ENCODE measurements at places on chromosomes 4 and X. TPM values are rescaled to one million over a fixed set of nuclear protein-coding genes. Genes with fewer than 3 reads are reported as not detected.

DNA sequence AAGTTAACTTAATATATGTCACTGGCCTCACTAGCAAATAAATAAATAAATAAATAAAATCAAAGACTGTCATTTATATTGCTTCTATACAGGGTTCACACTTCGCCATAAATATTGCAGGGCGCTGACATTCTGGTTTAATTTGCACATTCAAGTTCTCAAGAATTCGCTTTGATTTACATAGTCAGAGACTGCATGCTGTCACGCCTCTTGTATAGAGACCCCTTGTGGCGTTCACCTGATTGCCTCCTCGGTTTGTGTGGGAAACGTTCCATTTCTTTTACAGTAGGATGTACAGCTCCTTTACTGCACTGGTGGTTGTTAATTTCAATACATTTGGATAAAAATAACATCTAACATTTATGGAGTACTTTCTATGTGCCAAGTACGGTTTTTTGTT lies 71.3 kb upstream of the ADGRG2 start:
- H3K36me3 ChIP-seq: no peaks in the 10 kb centered on the region
- no peaks in the 10 kb centered on the region for H3K27me3 ChIP-seq
- no peaks in the 10 kb centered on the region for H3K4me1 ChIP-seq

- H3K4me1 ChIP-seq: no peaks in the 10 kb centered on the region
- no peak overlapping the region for H3K27ac ChIP-seq
- no peaks in the 10 kb centered on the region for H3K27me3 ChIP-seq
- no peaks in the 10 kb centered on the region for H3K36me3 ChIP-seq
- no peak overlapping the region for H3K4me3 ChIP-seq
- no peak for DNase-seq
Observed at GRCh38 chr4:33316578-33316977, 2596.4 kb downstream of the PCDH7 start.

- H3K4me1 ChIP-seq: no peaks in the 10 kb centered on the region
- no peak overlapping the region for H3K4me3 ChIP-seq
- H3K27ac ChIP-seq: no peak overlapping the region
- no peak for DNase-seq
- H3K36me3 ChIP-seq: peaks cover 19% of the 10 kb centered on the region
Observed at GRCh38 chr4:83074086-83074704, 39.2 kb downstream of the COPS4 start.

GRCh38 chr4:155611501-155611900 lies 55.1 kb upstream of the GUCY1A1 start:
- H3K27me3 ChIP-seq: no peaks in the 10 kb centered on the region
- no peak overlapping the region for H3K4me3 ChIP-seq

DNA sequence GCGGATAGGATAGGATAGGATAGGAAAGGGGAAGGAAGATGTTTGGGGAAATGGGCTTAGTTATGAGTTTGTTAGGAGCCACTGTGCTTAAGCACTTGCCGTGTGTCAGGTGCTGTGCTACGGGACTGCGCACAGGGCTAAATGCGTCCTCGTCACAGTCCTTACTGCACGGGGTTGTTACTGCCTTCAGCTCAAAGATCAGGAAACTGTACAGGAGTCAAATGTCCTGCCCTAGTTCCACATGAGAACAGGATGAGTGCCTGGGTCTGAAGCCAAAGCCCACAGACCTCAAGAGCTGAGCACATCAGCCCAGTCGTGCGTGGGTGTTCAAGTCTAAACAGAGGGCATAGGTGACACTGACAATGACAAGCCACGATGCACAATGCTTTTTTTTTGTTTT lies 15.0 kb downstream of the ACSL1 start:
- no peaks in the 10 kb centered on the region for H3K27me3 ChIP-seq
- DNase-seq: no peak
- H3K36me3 ChIP-seq: no peaks in the 10 kb centered on the region
- H3K4me3 ChIP-seq: no peak overlapping the region
- peaks cover 87% of the 10 kb centered on the region for H3K4me1 ChIP-seq

DNA sequence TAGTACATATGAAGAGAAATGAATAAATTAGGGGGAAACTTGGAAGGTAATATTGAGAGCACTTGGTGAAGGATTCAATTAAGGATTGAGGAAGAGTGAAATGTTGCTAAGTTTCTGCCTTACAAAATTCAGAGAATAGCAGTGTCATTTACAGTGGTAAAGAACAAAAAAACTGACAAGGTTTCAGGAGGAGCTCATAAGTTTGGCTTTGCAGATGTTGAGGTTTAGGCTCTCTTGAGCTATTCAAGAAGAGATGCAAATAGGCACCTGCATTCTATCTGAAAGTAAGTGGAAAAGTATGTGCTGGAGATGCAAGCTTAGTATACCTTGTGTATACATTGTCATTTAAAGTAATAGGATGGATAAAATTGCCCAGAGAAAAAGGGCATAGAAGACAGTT lies 22.3 kb upstream of the EMCN start:
- H3K4me1 ChIP-seq: no peaks in the 10 kb centered on the region
- no peak for DNase-seq
- H3K36me3 ChIP-seq: no peaks in the 10 kb centered on the region
- no peak overlapping the region for H3K27ac ChIP-seq

DNA sequence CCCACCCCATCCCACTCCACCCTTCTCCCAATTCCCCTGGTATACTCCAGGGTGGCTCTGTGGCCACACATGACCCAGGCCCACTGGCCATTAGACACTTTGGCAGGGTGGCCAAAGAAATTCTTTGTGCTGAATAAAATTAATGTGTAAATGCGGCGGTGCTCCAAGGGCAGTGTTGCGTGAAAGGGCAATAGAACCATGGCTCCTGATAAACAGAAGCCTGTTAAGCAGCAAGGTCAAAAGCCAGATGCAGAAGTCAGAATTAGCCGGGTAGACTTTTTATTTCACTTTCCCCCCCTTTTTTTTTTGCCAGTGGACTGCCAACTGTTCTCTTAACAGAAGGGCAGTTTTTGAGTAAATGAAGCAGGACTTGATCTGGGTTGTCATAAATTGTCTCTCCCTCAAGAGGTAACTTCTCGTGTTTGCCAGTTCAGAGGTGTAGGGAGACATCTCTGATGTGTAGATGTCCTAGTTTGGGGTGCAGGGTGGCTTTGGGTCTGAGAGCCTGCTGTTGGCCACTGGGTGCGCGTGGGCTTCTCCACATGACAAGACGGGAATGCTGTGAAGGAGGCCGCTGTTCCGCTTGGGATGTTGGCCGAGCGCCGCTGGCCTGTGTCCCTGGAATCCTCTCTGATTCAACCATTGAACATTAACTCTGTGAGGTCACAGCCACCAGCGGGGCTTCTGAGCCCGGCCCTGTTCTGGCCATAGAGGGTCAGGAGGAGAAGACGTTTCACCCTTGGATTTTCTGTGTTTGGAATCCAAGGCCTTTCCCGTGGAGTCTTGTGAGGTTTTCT lies 139.5 kb downstream of the TBL1X start:
- peak; percentile 86 for DNase-seq
- peak overlapping the region; percentile 70 for H3K27ac ChIP-seq
- peaks cover 22% of the 10 kb centered on the region for H3K4me1 ChIP-seq
- H3K27me3 ChIP-seq: no peaks in the 10 kb centered on the region
- no peak overlapping the region for H3K4me3 ChIP-seq

Gene FGF13
- 9.2 TPM for total RNA-seq

Gene RIPPLY1
- not detected for total RNA-seq

Gene FRMPD4
- total RNA-seq: not detected

GRCh38 chr4:13533670-13534343 lies 10.5 kb downstream of the NKX3-2 start:
- no peak overlapping the region for H3K27ac ChIP-seq
- no peaks in the 10 kb centered on the region for H3K36me3 ChIP-seq
- peaks cover 68% of the 10 kb centered on the region for H3K27me3 ChIP-seq
- no peak overlapping the region for H3K4me3 ChIP-seq
- no peaks in the 10 kb centered on the region for H3K4me1 ChIP-seq

Gene SPATA4
- 0.40 TPM for total RNA-seq

All from thyroid gland (tissue), 4 donors.